Adrenal gland (tissue), 19 donors: ENCODE measurements at places on chromosomes 2 and 18.

DNA sequence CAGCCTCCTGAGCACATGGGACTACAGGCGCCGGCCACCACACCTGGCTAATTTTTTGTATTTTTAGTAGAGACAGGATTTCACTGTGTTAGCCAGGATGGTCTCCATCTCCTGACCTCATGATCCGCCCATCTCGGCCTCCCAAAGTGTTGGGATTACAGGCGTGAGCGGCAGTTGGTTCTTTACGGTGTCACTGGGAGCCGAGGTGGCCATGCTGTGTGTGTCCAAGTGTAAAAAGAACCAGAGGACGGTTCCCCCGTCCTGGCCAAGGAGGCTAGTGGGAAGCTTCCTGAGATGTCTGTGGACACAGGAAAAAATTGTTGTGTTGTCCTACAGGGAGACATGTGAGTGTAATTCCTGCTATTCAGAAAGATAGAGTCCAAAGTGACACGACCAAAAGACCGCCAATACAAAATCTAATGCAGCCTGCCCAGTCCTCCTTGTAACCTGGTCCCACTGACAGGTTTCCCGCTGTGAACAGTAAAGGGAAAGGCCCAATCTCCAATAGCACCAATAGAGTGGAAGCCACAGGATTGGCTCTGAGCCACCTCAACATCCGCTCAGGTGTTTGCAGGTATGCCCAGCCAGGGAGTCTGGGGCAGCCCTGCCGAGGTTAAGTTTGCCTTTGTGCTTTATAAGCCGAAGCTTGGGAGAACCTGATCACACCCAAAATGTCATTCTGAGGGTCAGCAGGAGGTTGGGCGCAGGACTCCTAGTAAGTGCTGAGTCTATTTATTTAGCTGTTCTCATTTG, 40.6 kb downstream of the NCK2 start:
- no peak for DNase-seq

DNA sequence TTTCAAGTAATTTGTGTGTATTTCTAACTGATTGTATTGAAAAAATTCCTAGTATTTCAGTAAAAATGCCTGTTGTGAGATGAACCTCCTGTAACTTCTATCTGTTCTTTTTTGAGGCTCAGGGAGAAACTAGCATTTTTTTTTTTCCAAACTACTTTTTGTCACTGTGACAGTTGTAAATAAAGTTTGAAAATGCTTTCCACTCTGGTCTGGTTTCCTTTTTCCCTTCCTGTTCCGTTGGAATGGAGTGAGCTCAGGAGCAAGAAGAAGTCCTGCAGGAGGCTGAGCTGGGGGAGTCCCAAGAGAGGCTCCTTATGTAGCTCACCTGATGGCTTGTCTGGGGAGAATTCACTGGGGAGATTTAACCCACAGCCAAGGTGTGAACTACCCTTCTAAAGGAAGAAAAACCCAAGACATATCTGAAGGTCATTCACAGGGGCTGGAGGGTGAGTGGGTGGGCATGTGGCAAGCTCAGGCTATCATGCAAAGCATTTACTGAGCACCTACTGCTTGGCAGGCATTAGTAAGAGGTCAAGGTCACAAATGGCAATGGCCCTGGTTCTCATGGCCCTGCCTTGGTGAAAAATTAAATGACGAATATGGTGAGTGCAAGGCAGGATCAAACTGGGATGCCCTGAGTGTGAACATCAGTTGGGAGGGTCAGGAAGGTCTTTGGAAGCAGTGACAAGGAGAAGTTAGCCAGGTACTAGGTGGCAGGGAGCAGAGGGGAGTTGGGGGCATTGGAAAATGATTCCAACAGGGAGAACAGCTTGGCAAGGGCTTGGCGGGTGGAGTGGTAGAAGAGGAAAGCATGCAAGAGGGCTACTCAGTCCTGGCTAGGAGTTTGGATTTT, 28.7 kb downstream of the LBH start:
- no peak for DNase-seq

GRCh38 chr2:31212659-31213600, 4.4 kb downstream of the CAPN14 start:
- DNase-seq: no peak

GRCh38 chr2:46273919-46274318, 23.3 kb upstream of the EPAS1 start:
- DNase-seq: no peak

- DNase-seq: no peak
Measured at GRCh38 chr18:2618009-2618408, 37.5 kb upstream of the SMCHD1 start.

DNA sequence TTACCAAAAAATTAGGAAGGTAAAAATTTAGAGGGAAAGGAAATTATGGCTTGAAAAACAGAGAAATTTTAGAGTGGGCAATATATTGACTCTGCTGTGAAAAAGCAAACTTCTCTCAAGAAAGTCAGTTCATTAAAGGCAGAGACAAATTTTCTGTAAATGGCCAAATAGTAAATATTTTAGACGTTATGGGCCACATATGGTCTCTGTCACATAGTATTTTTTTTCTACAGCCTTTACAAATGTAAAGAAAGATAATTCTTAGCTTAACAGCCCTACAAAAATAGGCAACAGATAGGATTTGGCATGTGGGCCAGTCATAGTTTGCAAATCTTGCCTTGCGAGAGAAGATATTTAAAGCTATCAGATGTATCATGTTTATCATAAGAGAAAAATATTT, 1750.4 kb downstream of the SUCLG1 start:
- DNase-seq: no peak
